Fibroblast of skin of scalp (primary cell): ENCODE measurements at places on chromosomes 5 and 9.

- DNase-seq, result peak; percentile 61
Observed at GRCh38 chr9:100601216-100601615, 23.3 kb downstream of the CAVIN4 start.

- no peak for DNase-seq
Observed at GRCh38 chr9:136925414-136926153, 19.0 kb downstream of the FBXW5 start.

- no peak for DNase-seq
Observed at GRCh38 chr9:133043449-133044035, 12.7 kb downstream of the GTF3C5 start.

GRCh38 chr5:140764177-140764973, 21.6 kb upstream of the PCDHA1 start:
- no peak for DNase-seq

- DNase-seq, result no peak
Observed at GRCh38 chr9:135486267-135487065, 6.9 kb downstream of the PPP1R26 start.

- peak; percentile 1 for DNase-seq
Observed at GRCh38 chr9:90219548-90220118, 423.0 kb downstream of the DIRAS2 start.

GRCh38 chr5:105735704-105736103, 1935.0 kb downstream of the EFNA5 start:
- peak; percentile 47 for DNase-seq

DNA sequence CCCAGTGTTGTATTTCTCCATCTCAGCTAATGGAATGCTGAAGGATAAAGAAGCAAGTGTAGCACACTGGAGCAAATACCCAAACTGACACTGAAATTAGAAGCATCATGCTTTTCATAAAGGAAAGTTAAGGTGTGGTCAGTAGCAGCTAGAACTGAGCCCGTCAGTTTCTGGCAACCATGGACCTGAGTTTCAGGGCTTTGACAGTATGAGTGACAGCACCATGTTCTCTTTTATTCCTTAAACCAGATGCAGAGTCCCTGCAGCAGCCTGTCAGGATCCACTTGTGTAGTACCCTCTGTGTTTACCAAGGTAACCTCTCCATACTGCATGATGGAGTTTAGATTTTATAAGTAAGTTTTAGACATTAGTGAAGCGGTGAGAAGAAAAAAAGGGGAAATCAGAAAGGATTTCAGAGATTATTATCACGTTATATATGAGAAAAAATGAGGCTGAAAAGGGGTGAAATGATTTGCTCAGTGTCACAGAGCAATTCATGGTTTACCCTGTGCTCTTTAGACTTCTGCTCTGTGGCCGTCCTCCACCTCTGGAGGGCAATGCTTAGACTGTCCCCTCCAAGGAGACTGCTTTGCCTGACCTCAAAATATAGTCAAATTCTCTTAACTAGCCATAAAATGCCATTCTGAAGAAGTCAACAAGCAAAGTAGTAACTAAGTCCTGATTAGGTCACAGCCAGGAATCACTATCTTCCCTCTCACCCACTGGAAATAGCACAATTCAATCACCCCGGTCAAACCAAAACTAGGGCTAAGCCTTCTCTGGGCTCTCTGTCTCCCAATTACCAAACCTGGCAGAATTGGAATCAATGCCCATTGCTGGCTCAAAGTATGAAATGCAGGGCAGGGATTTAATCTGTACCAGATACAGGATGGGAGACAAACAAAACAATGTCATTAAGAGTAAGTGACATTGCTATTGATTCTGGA, 10.5 kb upstream of the MYOT start:
- no peak for DNase-seq

- peak; percentile 81 for DNase-seq
Observed at GRCh38 chr5:68848091-68848490, 245.7 kb upstream of the SLC30A5 start.

DNA sequence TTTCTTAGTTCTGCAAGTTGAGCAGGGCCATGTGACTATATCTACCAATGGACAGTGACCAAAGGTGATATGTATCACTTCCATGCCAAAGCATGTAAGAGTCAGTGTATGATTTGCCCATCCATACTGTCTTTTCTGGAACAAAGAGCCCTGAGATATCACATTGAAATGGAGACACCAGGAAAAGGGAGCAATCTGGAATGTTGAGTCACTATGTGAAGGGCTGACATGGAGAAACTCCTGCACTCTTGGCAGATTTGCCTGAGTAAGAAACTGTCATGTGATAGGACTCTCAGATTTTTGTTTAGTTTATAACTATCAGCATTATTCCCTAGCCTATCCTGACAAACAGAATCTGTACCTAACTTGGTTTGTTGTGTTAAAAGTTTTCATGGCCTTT, 29.8 kb upstream of the TMEM161B start:
- DNase-seq, result peak; percentile 1

DNA sequence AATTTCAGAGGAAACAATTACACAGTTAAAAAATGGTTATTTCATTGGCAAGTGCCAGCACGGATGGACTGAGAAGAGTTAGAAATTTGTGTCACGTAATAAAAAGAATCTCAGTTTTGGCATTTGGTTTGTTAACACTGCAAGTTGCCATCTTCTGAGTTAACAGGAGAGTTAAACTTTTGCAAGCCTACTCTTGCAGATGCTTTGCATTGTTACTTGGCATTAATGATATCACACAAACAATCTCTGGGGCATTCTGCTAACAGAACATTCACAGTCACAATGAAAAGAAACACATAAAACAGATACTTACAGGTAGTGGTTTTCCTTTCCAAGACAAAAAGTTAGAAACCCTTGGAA, 647 bp downstream of the FREM1 start:
- DNase-seq, result no peak

GRCh38 chr9:6708732-6709131, 49.0 kb upstream of the KDM4C start:
- no peak for DNase-seq

DNA sequence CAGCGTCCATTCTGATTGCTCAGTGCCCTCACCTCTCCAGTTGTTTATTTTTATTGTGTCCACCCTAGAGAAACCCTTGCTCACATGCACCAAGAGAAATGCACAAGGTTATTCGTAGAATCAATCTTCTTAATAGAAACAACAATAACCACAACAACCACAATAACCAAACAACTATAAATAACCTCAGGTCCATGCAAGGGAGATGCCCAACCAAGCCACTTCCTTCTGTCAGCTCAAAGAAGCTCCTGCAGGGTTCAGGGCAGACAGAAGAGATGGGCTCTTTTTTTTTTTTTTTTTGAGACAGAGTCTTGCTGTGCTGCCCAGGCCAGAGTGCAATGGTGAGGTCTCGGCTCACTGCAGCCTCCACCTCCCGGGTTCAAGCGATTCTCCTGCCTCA, 14.9 kb upstream of the TCOF1 start:
- no peak for DNase-seq

- DNase-seq, result peak; percentile 60
Observed at GRCh38 chr5:62327138-62328053, 21.4 kb downstream of the KIF2A start.

GRCh38 chr9:12718482-12719026, 25.4 kb downstream of the TYRP1 start:
- peak; percentile 87 for DNase-seq

- DNase-seq, result peak; percentile 9
Observed at GRCh38 chr5:42745426-42745825, 11.2 kb upstream of the CCDC152 start.

DNA sequence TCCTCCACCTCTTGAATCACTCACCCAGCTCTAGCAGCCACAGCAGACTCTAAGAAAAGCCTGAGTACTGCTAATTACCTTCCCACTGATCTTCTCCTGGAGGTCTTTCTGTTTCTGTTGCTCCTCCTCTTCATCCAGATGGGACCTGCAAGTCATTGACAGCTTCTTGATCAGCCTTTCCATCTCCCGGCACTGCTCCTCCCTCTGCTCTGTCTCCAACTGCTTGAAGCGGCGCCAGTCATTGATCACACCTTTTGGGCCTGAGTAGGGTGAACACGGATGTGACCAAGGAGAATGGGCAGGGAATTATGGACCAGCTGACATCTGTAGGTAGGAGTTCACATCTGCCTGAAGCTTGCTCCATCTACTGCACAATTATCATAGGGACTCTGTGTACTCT, 5.5 kb downstream of the PDCL start:
- no peak for DNase-seq

DNA sequence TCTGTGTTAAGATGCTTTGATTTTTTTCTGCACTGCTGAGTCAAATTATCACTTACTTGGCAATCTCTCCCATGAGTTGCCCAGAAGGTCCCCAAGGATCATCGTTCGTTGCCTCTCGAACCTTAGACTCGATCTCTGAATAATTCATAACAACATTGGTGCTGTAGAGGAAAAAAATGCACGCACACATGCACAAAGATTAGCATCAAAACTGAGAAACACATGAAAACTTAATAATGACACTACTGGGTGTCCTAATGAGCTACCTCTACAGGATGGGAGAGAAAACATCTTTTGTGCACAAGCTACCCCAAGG, 41.6 kb downstream of the CLINT1 start:
- no peak for DNase-seq

DNA sequence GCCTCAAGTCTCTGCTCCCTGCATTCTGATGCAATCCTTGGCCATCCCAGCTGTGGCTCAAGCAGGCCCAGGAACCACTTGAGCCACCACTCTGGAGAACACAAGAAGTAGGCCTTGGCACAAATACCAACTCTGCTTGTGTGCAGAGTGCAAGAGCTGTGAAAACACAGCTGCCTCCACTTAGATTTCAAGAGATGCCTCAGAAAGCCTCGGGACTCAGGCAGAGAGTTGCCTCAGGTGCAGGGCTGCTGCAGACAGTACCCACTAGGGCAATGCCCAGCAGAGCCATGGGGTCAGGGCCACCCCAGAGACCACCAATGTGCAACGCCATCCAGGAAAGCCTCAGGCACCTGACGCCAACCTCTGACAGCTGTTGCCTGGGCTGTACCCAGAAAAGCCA, 82.4 kb downstream of the FREM1 start:
- DNase-seq, result no peak

- no peak for DNase-seq
Observed at GRCh38 chr5:173778784-173779304, 109.3 kb upstream of the CPEB4 start.

GRCh38 chr5:1887588-1888360, 5.0 kb upstream of the IRX4 start:
- no peak for DNase-seq

GRCh38 chr9:132163876-132164603, 2.2 kb downstream of the NTNG2 start:
- DNase-seq, result no peak

GRCh38 chr5:137310051-137310730, 188.9 kb downstream of the SPOCK1 start:
- peak; percentile 97 for DNase-seq

DNA sequence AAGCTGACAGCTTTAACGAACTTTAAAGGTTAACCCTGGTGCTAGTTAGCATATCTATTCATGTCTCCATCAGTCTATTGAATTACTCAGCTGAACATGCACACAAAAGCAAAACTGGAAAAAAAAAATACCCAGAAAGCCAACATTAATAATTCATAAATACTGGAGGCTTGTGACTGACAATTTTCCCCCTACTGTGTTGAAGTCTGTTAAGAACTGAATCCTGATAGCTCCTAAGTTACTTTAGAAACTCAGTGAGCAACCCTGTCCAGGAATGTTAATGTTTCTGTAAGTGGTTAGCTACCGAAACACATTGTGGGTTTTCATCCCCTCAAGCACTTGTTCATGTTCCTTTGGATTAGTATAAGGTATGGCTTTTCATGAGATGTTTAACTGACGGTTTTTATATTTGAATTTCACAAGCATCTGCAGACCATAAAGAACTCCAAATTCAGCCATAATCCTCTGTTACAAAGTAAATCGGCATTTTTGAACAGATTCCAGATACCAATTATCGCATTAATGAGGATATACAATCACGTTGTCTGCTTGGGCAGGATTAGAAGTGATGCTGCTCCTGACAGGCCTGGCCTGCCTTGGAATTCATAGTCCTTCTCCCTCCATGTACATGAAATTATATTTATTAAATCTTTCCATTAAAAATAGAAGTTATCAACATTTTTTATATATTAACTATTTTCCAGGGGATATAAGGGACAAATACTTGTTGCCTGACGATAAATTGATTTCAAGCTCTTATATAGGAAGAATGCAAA, 331.2 kb downstream of the TLE4 start:
- DNase-seq, result no peak

DNA sequence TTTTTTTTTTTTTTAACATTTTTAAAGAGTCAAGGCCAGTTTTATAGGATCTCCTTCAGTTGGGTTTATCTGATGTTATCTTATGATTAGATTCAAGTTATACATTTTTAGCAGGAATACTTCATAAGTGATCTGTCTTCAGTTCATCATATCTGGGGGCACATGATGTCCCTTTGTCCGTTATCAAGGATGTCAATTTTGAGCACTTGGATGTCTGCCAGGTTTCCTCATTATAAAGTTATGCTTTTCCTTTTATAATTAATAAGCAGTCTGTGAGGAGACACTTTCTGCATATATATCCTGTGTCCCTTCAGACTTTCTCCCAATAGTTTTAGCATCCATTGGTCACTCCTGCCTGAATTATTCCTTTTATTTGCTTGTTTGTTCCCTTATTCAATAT, 11.8 kb downstream of the HDHD3 start:
- no peak for DNase-seq

- DNase-seq, result peak; percentile 86
Observed at GRCh38 chr5:98772415-98773213, 849 bp upstream of the RGMB start.

- DNase-seq, result no peak
Observed at GRCh38 chr9:112132356-112132755, 42.7 kb downstream of the SUSD1 start.

DNA sequence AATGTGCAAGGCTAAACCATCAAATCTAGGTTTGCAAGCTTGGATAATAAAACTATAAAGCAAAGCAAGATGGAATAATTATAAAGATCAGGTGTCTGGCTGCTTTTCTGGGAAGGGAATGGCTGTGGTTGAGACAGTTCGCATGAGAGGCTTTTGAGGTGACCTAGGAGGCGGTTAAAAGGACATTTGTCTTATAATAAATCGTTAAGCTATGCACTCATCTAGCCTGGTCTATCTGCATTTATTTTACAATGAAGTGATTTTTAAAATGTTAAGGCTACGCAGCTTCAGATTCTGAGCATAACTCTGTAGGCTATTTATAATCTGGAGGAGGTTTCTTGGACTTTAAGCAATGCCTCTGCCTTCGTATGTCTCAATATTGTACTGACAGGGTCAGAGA, 29.4 kb upstream of the MAN2A1 start:
- no peak for DNase-seq

- no peak for DNase-seq
Observed at GRCh38 chr9:107224252-107224651, 58.8 kb upstream of the RAD23B start.

- no peak for DNase-seq
Observed at GRCh38 chr5:133030343-133031005, 4.1 kb upstream of the ZCCHC10 start.

- no peak for DNase-seq
Observed at GRCh38 chr9:27203783-27204182, 93.2 kb downstream of the EQTN start.

DNA sequence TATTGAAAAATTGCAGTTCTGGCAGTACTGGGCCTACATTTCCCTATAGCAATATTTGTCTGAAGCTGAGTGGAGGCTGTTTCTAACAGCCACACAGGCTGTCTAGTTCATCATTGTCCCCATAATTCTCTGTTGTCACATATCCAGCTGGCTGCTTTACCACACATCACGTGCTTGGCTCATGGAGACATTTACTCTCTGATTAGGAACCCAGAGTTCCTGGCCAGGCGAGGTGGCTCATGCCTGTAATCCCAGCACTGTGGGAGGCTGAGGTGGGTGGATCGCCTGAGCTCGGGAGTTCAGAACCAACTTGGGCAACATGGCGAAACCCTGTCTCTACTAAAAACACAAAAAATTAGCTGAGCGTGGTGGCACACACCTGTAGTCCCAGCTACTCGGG, 81.4 kb downstream of the PGM5 start:
- no peak for DNase-seq

- DNase-seq, result no peak
Observed at GRCh38 chr5:153308282-153308681, 182.2 kb upstream of the GRIA1 start.
